ENCODE measurements at places on chromosomes 2 and 18. TPM values are rescaled to one million over a fixed set of nuclear protein-coding genes. Genes with fewer than 3 reads are reported as not detected.

TMEM247 gene
- polyA plus RNA-seq: not detected

DNA sequence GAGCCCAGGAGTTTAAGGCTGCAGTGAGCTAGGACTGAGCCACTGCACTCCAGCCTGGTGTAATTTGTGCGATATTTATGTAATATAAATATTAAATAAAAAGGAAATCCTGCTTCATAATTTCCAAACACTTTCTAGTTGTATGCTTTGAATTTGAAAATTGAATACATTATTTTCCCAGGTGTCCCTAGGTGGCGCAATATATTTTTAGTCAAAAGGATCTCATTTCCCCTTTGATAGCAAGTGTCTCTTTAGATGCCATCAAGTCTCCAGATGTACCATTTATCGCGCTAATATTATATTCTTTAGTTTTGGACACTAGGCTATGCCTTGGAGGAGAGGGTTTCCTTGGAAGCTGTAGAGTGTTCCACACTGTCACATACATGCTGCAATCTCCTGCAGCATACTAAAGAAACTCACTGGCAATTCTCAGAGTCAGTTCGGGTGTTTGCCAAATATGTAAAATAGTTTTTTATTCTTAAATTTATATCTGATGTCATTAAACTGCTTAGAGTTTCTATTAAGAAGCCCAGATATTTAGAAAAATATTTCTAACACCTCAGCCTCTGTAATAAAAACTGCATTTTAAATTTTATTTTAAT is 5.6 kb upstream of the WDR7 start:
- no peak for DNase-seq

DNA sequence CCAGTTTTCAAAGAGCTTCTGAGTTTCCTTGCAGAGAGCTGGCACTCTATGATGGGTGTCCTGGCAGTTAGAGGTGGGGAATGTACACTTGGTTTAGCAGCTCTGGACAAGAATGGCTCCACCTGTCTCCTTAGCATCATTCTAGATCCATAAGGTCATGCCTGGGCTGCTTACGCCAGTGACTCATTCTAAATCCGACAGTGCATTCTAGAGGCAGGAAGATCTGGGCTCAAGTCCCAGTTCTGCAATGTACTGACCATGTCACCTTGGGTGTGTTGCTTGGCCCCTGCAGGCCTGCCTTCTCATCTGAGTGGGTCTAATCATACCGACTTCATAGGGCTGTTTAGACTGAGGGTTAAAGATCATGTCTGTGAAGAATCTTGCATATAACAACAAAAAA is 46.5 kb downstream of the PTGR3 start:
- no peak for DNase-seq

DNA sequence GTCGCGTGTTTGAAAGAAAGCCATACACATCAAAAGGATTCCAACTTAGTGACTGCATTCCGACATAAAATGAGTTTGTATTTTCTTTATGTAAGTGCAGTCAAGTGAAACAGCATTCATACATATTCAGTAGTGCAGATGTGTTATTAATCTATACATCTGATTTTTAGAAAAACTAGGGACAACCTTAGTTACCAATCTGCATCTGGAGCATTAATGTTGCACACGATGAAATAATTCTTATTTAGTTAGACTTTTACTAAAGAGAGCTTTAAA is 1.9 kb downstream of the GORASP2 start:
- DNase-seq: no peak

- no peak for DNase-seq
These were observed 33.1 kb downstream of the NGEF start for GRCh38 chr2:232979871-232980461.

Data from muscle of arm (tissue), 14 donors.